ENCODE measurements at places on chromosomes 7 and 10. TPM values are rescaled to one million over a fixed set of nuclear protein-coding genes. Genes with fewer than 3 reads are reported as not detected.

- DNase-seq: peak; percentile 19
These were observed 55.4 kb upstream of the LMTK2 start for GRCh38 chr7:98051118-98051744.

DNA sequence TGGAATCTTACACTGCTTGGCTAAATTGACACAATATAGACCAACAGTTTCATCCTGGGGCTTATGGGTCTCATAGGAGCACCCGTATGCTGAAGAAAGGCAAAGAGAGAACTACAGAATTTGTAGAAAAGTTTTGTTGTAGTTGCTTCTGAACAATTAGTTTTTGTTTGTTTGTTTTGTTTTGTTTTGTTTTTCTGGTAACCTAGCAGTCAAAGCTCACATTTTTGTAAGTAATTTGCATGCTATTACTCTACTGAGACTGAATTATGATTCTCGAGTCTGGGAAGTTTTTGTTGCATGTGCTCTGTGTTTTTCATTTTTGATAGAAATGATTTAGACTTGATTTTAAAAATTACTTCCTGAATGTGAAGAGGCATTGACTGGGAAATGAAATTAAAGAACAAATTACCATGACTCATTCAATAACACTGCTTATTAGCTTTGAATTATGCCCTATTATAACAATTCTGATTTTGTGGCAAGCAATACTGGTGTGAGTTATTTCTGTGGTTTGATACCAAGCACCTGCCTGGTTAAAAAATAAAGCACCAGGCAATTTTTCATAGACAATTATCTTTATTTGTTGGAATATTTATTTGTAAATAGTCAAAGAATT lies 438 bp downstream of the LSMEM1 start:
- no peak for DNase-seq

- DNase-seq: no peak
These were observed 77.9 kb downstream of the ABCA13 start for GRCh38 chr7:48249166-48249565.

- peak; percentile 74 for DNase-seq
These were observed 47.3 kb downstream of the MYPN start for GRCh38 chr10:68156373-68157185.

DNA sequence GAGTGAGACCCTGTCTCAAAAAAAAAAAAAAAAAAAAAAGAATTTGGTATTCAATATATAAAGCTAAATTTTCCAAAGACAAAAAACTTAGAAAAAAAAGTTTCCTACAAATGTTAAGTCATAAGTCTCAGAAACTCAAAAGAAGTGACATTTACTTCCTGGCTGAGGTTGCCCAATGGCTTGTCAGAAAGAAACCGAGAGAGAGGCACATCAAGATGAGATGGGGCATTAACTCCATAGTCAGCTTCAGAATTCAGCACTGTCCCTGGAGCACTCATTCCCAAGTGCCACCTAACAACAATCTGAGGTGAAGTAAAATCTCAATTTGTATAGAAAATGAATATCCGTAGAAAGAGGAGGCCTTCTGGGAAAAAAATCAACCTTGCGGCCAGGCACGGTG lies 6.8 kb upstream of the SPOCK2 start:
- DNase-seq: no peak

SLC13A1 gene
- under 0.01 TPM for total RNA-seq

PAX2 gene
- under 0.01 TPM for total RNA-seq

All from body of pancreas (tissue), 4 donors.